LNCaP clone FGC (cell line): ENCODE measurements at places on chromosomes 5 and 9.

DNA sequence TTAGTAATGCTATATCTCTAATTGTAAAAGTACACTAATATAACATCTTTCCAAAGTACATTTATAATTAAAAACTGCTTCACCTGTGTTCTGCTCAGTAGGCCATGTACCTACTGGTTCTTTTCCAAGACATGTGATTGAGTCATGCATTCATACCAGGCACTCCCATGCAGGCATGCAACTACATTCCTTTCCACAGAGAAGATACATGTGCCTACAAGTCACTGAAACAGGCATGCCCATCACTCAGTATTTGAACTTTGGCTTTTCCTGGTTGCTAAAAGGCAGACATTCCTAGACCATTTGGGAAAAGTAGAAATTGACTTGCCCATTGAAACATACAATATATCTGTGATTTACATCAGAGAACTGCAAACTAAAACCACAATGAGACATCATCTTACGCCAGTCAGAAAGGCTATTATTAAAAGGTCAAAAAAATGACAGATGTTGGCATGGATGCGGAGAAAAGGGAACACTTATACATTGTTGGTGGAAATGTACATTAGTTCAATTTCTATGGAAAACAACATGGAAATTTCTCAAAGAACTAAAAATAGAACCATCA, 148.3 kb upstream of the MOCS2 start:
- DNase-seq: no peak

- no peak for DNase-seq
These were observed 88.2 kb upstream of the DAP start for GRCh38 chr5:10849278-10849677.

GRCh38 chr9:125797930-125798329, 50.8 kb downstream of the PBX3 start:
- no peak for DNase-seq

- no peak for DNase-seq
These were observed at the start of gene LPAR1 for GRCh38 chr9:111038331-111039230. TSS of gene LPAR1 (minus strand) at chr9:111038470. CDS start at chr9:110972117, 66,353 bp downstream.

DNA sequence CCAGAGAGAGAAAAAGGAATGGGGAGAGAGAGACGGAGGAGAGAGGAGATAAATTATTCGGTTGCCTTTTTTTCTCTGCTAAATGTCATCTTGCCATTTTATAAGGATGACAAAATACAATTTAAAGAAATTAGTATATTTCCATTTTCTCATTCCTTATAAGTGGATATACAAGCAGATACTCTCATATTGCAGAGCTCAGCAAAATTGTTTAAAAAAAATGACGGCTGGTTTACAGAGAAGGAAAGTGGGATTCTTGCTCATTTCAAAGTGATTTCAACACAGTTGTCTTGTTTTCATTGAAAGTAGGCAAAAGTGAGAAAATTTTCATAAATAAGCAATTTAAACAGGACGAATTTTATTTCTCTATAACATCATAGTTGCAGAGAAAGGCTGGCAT, 641.9 kb upstream of the CDH6 start:
- no peak for DNase-seq

GRCh38 chr9:114722081-114722621, 40.2 kb upstream of the TEX48 start:
- DNase-seq: no peak

GRCh38 chr9:137150617-137151457, 11.9 kb downstream of the GRIN1 start:
- peak; percentile 70 for DNase-seq

DNA sequence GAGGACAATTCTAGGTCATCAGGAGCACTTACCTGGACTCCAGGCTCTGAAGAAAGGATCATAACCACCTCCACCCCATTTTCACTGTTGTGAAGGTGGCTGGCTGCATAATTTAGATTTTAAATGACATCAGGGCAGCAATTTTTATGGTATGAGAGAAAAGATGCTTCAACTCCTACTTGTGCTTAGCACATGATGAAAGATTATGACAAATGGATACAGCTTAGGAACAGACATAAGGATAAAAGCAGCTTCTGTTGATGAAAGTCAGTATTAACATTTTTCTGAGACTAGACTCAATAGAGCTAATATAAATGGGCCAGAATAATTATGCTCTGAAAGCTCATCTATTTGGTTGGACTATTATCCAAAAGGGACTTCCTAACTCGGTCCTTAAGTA, 72.2 kb downstream of the SIL1 start:
- DNase-seq: no peak

DNA sequence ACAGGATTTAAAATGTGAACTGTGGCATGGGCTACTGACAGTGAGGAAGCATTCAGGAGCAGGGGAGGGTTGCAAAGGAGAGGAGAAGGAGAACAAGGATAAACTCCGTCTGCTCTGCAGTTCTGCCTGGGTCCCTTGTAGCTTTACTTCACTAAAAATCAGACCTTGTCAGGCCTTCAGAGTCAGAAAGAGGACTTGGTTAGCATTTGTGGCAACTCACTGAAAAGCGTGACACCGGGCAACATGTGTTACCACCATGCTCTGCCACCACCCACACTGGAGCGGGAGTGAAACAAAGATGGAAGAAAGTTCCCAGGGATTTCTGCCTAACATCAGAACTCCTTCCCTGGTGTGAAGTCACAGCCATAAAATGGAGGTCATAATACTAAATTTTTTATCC, 19.3 kb downstream of the FYB1 start:
- DNase-seq: no peak

DNA sequence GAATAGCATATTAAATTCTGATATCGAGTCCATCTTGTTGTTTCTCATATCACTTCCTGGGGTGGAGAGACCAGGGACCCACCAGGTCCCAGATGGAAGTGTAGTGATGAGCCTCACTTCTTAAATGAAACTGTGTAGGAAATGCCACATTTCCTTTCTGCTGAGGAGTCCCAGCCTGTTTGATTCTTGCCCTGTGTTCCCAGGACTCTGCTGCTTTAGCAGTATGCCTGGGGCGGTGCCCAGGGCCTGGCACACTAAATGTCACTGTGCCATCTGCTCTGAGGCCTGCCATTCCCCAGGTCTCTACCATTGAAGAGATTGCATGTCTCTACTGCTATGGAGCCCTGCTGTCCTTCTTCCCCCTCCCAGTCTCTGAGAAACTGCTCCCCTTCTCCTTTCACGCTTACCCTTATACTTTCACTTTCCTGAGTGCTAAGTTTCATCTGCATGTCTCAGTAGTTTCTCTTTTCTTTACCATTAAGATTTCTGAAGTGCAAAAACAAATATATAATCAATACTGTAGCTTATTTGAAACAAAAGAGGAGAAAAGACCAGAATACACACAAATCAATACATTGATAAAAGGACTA, 260.4 kb downstream of the GABRB2 start:
- no peak for DNase-seq

DNA sequence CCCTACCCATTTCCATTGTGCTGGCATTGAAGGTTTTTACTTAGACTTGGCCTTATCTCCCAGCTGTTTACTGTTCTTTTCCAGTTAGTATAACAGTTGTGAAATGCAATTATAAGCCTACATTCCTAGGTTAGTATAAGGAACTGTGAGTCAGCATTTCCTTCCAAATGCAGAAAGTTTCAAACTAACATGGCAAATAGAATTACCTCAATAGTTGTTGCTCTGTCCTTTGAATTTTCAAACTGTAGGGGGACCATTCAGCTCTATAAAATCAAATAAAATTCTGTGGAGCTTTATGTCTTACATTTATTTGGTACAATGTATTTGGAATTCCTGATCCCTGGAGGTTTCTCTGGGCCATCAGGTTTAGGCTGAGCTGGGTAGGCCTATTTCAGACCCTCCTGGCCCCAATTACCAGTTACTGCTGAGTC, 47.2 kb downstream of the ARHGEF28 start:
- no peak for DNase-seq

GRCh38 chr5:75890546-75890945, 173.3 kb upstream of the POC5 start:
- no peak for DNase-seq

DNA sequence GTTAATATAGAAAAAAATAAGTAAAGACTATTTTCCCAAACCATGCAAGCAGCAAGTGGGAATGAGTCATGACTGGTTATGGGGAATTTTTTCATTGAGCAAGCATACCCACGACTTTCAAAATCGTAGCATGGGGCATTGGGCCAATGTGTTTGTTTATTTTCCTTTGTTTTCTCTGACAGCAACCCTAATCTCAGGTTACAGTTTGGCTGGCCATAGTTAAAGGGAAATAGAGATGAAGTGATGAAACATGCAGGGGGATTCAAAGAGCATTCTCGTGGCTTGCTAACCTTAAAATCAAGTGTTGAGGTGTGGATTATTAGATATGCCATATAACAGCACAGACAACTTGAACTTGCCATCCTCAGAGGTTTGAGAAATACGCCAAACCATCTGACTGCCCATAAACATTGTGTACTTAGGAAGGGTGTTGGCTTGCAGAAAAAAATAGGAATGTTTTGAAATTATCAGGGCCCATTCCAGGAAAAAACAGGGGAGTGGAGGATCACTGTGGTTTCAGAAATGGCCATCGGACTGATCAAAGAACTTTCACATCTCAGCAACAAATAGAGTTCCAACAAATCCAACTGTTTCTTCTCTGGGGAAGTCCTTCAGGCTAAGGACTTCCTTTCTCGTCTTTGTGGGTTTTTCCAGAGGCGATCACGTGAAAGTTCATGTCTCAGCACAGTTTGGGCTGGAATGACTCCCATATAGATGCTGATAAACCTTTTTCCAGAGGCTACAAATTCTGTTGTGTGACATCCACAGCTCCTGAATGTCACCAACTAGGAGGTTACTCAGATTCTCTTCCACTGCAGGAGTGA, 259.1 kb downstream of the SYK start:
- peak; percentile 84 for DNase-seq

DNA sequence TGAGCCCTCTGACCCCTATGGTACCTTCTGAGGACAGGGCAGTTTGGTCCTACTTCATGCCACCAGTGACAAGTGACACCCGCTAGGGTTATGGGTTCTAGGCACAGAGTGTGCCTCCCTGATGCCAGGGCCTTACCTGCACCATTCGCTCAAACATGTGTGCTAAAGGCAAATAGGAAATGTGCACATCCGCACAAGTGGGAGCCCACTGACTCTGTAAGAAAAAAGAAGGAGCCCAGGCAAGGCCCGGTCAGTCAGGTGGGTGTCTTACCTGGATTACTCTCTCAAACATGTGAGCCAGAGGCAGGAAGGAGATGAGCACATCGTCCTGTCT, 29.1 kb upstream of the MEIKIN start:
- DNase-seq: no peak

DNA sequence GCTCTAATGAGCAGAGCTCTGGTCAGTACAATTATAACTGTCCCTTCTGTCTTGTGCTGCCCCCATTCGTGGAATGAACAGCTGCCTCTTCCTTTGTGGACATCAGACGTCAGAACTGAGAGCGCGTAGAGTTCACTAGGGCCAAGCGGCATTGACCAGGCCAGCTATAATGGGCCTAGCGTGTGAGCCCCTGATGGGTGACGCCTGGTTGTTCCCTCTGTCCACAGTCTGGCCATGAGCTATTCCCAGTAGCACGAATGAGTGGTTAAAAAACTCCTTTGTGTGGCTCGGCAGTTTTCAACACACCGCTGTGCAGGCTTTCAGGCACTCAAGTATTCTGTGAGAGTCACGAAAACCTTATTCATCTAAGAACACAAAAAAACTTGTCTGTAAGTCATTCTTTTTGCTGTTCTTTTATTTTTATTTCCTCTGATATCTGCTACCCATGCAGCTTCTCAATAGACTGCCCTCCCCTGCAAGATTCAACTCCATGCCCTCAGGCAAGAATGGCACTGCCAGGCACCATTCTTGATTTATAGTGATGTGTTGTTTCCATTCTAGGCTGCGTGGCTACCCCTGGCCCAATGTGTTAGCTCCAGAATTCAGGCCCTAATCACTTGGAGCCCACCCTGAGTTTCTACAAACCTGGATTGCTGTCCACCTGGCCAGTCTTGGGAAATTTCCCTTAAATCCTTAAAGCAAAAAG, 52.5 kb downstream of the ANKDD1B start:
- no peak for DNase-seq

- DNase-seq: no peak
These were observed 372.1 kb downstream of the PDE4D start for GRCh38 chr5:59521476-59521875.

- no peak for DNase-seq
These were observed 4.5 kb downstream of the SLC36A1 start for GRCh38 chr5:151451626-151452520.

GRCh38 chr5:36778336-36778735, 98.2 kb upstream of the NIPBL start:
- no peak for DNase-seq

DNA sequence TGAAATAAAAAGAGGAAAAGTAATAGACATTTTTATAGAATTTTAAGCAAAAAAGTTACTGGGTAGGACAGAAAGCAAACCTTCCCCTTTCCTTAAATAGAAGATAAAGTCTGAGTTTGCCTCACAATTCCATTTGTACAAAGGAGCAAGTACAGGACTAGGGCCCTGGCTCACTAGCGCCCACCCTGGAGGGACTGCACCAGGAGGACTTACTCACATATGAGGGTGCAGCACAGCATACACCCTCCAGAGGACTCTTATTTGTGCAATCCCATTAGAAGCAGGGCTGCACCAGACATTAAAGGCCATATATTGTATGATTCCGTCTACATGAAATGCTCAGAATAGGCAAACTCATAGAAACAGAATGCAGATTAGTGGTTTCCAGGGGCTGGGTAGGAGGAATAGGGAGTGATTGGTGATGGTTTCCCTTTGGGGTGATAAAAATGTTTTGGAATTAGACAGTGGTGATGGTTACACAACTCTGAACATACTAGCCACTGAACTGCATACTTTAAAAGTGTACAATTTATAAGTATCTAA, 4.5 kb downstream of the REEP5 start:
- no peak for DNase-seq

DNA sequence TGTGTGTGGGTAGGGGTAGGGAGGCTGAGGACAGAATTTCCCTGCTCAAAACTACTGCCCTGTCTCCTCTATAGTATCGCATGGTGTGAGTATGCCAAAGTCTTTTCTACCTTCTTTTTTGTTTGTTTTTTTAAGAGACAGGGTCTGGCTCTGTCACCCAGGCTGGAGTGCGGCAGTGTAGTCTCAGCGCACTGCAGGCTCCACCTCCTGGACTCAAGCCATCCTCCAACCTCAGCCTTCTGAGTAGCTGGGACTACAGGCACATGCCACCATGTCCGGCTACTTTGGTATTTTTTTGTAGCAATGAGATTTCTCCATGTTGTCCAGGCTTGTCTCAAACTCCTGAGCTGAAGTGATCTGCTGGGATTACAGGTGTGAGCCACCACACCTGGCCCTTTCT, 2.5 kb downstream of the SRP19 start:
- DNase-seq: peak; percentile 73

- no peak for DNase-seq
These were observed 209.1 kb downstream of the FAM114A2 start for GRCh38 chr5:153829510-153830065.
